ENCODE measurements at places on chromosomes 6 and 20.

DNA sequence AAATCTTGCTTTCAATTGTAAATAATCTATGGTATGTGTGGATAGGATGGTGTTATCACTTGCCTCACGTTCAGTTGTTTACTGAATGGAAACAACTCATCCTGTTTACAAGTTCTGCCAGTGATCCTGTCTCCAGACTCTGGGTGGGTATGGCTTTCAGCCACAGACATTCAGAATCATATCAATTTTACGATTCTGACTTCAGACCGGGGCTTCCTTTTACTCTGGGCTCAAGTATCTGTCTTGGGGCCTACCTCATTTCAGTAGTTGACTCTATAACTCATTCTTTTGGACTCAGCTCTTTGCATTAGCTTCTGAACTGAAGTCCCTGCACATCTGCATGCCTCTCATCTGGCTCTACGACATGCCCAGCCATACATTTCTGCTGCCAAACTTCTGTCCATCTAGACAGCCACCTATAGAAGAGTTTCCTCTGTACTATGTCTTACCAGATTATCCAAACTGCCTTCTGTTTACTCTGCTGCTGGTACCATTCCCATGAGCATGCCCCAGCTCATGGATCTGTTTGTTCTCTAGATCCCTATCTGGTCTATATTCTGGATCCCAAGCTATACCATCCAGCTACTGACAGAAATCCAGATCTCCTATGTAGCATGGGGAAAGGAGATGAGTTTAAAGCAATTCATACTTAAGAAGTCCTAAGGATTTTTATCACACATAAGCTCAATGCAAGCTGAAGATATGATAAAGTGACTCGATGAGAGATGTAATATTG is 34.3 kb downstream of the FYN start:
- no peak for DNase-seq

DNA sequence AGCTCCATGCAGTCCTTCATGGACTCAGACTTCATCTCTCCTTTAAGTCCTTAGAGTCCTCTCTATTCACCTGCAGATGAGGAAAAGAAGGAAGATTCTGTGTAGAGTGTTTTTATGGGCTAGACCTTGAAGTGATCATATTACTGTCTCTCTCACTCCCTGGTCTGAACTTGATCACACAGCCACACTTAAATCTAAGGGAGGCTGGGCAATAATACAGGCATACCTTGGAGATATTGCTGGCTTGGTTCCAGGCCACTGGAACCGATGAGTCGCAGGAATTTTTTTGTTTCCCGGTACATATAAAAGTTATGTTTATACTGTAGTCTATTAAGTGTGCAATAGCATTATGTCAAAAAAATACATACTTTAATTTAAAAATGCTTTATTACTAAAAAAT is 59.2 kb upstream of the FOXO3 start:
- no peak for DNase-seq

DNA sequence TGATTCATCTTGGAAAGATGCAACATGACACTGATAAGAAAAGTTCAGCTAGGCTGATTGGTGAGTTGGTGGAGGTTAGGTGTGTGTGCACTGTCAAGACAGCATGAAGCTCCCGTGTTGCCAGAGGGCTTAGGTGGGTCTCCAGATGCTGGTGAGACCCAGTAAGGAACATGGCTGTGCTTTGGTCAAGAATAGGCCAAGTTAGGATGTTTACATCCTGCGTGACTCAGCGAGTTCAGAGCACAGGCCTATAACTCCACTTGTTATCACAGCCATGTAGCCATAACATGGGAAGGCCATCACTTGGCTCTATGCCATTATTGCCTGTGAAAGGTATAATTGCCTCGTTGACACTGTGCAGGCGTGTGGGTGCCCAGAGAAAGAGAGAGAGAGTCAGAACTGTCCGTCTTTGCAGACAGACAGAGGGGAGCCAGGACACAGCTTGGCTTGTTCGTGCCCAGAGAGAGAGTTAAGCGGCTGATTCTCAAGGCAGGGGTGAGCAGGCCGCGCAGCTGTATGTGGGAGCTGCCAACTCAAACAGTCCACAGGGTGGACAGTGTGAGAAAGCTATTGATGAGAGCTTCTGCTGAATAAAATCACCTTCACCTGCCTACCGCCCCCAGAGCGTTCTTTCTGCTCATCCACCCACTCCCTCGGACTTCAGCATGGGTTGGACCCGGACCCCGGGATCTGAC is 43.5 kb downstream of the OR2B6 start:
- no peak for DNase-seq

- DNase-seq = no peak
These were observed 36.5 kb upstream of the PSMF1 start for GRCh38 chr20:1081891-1082290.

DNA sequence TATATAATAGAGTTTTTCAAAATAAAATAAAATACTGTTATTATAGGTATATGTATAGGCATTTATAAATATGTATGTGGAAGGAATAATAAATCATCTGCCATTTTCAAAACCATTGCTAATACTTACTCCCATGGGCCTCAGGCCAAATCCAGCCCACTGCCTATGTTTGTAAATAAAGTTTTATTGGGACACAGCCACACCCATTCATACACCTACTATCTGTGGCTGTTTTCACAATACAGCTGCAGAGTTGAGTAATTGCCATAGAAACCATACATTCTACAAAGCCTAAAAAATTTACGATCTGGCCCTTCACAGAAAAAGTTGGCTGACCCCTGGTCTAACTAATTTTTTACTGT is 9.5 kb downstream of the ALDH5A1 start:
- no peak for DNase-seq

GRCh38 chr6:34053721-34054120 is 92.2 kb downstream of the GRM4 start:
- no peak for DNase-seq

DNA sequence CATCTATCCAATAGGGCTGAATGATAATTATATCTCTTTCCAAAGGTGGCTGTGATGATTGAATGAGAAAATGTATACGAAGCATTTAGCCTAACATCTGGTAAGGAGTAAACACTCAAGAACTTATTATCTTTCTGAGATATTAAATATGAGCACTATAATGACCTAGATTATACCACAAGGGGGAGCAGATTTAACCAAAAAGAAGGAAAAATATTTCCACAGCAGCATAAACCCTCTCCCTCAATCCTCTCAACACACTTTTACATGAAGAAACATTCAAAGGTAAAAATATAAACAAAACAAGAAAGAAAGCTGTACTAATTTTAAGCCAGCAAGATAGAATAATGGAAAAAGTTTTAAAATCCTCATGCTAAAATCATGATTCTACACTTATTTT is 68.4 kb downstream of the SHPRH start:
- DNase-seq = no peak

GRCh38 chr6:168915242-168915641 is 338.4 kb downstream of the THBS2 start:
- DNase-seq = no peak

- peak; percentile 31 for DNase-seq
These were observed 1.5 kb downstream of the ZBTB46 start for GRCh38 chr20:63829603-63829944.

- DNase-seq = no peak
These were observed 537.6 kb downstream of the HDGFL1 start for GRCh38 chr6:23106951-23107350.

All from KBM-7 (cell line).